Stimulated activated naive CD8-positive, alpha-beta T cell treated with anti-CD3 and anti-CD28 coated beads, Interleukin-15, Interleukin-2, amounts not matched to agents 100 U/mL and 50 U/mL, for 24 hours (primary cell): ENCODE measurements at places on chromosomes 11 and 22.
A peak's percentile ranks its signal among the peaks of the same experiment; 100 is the strongest.

GRCh38 chr11:122789907-122790306 lies 48.4 kb upstream of the CRTAM start:
- no peak for DNase-seq

DNA sequence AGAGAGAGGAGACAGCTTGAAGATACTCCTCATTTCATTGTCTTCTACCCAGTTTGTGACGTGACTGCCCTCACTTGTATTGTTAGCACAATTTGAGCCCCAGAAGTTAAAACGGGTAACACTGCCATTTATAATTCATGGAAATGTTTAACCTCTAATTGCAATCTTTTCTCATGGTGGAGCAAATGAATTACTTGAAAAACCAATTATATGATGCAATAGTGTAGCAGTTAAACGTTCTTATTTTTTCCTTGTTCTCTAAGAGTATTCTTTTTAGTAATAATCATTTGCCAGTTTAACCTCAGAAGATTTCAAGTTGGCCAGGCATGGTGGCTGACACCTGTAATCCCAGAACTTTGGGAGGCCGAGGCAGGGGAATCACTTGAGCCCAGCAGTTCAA lies 56.6 kb downstream of the CDON start:
- DNase-seq, result no peak

DNA sequence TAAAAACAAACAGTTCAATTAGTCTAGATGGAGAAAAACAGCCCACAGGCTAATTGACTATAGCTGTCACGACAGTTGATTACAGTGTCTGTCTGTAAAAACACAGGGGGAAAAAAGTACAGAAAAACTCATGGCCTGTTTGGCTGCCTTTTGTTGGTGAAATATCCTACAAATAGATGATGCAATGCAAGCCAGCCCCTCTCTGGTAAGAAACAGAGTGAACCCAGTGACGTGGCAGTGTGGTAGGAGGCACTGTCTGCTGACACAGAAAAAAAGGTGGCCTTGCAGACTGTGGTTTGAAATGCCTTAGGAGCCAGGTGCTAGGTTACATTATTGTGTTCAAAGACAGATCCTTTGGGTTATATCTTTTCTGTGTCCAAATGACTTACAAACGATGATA lies 431.4 kb upstream of the CCDC90B start:
- DNase-seq, result no peak

GRCh38 chr11:9838961-9839360 lies 175.1 kb downstream of the SWAP70 start:
- DNase-seq, result no peak

GRCh38 chr11:123483466-123483865 lies 53.4 kb downstream of the GRAMD1B start:
- no peak for DNase-seq

- DNase-seq, result peak; percentile 68
Observed at GRCh38 chr11:123430721-123431497, 840 bp downstream of the GRAMD1B start.

- no peak for DNase-seq
Observed at GRCh38 chr11:24516638-24517037, 19.8 kb downstream of the LUZP2 start.

- DNase-seq, result no peak
Observed at GRCh38 chr11:4714300-4714699, 9.7 kb downstream of the MMP26 start.

DNA sequence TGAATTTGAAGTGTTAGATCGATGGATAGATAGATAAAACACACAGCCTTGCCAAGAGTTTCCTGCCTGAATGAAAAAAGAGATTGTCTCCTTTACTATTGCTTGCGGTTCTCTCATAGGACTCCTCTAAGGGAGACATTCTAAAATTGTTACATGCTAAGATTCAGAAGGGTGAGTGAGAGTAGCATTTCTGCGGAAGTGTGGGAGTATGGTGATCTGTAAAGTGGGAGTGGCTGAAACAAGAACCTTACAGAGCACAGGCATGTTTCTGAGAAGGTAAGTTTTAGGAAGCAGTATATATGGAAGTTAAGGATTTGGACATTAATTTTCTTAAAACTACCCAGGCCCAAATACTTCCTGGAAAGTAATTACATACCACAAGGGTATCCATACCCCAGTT lies 139.6 kb downstream of the TRIM44 start:
- no peak for DNase-seq

DNA sequence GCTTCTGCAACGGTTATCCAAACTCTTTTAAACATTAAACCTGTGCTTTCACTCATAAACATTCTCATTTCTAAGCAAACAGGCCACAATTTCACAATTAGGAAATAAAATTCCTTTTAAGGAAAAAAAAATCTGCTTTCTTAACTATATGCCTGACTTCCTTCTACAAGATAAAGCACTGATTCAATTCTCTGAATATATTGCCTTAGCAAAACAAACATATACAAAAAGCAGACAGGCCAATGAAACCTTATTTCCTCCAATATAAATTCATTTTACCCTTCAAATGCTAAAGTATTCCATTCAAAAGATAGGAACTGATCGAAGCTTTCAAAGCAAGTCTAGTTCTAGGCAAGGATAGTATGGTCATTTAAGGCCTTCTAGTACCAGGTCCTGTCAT lies 76.7 kb downstream of the PHF21A start:
- no peak for DNase-seq

- DNase-seq, result no peak
Observed at GRCh38 chr11:96648991-96649390, 259.2 kb downstream of the JRKL start.

DNA sequence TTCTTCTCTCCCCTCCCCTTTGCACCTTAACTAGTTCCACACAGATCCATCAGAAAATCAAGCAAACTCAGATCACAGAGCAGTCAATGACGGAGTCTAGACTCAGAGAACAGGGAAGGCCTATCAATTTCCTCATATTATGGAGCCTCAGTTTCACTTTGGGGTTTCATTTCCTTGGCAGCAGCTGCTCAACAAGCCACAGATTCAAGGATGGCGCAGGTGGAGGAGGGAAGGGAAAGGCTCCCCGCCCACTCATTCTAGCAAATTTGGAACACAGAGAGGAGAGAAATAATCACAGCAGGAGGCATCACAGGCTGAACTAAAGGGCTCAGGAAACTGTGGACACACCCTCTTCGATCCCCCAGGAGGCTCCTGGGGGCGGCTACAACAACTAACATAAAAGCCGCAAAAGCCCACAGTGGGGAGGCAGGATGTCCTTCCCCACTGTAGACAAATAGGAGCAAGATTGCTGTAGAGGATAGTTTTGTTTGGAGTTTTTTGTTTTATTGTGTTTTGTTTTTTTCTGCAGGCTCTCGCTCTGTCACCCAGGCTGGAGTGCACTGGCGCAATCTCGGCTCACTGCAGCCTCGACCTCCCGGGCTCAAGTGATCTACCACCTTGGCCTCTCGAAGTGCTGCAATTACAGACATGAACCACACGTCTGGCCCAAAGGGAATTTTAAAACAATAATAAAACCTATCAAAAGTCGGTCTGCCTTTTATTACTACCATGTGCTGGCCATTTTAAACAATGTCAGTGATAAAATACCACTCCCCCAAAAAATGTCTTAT lies 3.4 kb downstream of the PLAAT3 start:
- no peak for DNase-seq

DNA sequence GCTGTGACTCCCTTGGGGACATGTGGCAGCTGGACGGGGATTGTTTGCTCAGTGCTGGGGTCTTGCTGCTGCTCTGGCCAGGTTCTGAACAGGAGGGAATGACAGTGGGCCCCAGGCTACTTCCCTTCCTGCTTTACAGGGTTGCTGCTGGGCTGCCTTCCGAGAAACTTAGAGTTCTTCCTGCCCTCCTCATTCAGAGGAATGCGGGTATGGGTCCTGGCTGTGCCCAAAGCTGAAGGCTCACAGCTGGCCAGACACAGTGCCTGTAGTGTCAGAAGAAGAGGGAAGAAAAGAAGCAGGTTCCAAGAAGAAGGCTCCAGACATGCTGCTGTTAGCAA lies 108.3 kb upstream of the PARVA start:
- DNase-seq, result no peak

GRCh38 chr22:33565580-33565995 lies 354.7 kb downstream of the LARGE1 start:
- DNase-seq, result no peak

GRCh38 chr11:13216019-13216710 lies 61.4 kb upstream of the BMAL1 start:
- peak; percentile 49 for DNase-seq

DNA sequence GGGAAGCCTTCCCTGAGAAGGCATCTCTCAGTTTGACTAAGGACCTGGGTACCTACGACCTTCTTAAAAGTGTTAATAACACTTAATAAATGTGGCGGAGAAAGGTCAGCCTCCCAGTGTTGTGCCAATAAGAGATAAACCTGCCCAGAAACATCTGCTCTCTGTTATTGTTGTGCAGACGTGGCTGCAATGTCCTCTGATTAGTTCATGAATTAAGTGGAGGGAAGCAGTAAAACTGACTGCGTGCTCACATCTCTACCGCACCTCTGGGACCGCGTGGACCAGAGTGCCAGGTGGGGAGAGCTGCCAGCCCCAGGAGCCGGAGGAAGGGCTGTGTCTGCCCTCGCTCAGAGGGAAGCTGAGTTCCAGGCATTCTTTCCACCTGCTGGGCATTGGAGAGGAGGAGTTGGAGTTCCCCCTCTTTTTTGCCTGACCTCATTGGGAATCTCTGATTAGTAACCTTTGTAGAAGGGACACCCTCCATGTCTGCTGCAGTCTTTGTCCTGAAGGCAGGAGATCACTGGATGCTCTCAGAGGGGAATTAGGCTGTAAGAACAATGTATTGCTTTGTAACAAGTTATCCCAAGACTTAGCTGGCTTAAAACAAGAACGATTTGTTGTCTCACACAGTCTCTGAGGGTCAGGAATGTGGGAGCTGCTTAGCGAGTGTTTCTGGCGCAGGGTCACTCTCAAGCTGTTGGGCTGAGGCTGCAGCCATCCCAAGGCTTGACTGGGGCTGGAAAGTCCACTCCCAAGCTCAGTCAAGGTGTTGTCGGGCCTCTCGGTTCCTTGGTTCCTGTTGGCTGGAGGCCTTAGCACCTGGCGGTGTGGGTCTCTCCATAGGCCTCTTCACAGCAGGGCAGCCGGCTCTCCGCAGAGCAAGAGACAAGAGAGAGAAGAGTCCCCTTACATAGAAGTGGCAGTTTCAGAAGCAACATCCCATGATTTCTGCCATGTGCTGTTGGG lies 247.6 kb upstream of the TBCEL start:
- DNase-seq, result no peak

- DNase-seq, result no peak
Observed at GRCh38 chr11:124899383-124900145, 1.9 kb upstream of the ROBO4 start.

- peak; percentile 80 for DNase-seq
Observed at GRCh38 chr22:32265882-32266767, 11.0 kb upstream of the SLC5A4 start.

DNA sequence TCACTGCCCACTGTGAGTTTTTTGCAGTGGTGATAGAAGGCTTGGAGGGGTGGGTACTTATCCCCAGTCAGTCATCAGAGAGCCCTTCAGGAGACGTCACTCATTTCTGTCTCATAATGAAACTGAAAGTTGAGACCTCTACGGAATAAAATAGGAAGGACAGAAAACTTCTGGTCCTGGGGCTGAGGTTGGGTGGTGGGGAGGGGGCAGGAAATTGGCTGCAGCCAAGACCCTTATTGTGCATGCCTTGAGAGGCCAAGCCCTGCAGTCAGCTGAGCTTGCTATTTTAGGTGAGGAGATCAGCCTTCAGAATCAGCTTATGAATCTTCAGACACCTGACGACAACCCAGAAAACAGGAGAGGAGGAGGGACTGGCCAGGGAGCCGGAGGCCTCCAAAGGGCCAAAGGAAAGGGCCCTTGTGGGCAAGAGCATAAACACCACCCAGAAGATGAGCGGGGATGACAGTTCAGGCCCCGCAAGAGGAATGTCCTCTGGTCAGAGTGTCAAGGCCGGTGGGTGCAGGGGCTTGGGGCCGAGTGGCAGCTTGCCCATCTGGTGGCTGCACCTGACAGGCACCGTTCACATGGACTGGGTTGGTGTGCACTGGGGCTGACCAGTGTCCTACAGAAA lies 17.9 kb upstream of the ADA2 start:
- DNase-seq, result no peak

GRCh38 chr11:9777066-9777465 lies 113.2 kb downstream of the SWAP70 start:
- no peak for DNase-seq

GRCh38 chr11:12376259-12377081 lies 901 bp upstream of the PARVA start:
- no peak for DNase-seq

DNA sequence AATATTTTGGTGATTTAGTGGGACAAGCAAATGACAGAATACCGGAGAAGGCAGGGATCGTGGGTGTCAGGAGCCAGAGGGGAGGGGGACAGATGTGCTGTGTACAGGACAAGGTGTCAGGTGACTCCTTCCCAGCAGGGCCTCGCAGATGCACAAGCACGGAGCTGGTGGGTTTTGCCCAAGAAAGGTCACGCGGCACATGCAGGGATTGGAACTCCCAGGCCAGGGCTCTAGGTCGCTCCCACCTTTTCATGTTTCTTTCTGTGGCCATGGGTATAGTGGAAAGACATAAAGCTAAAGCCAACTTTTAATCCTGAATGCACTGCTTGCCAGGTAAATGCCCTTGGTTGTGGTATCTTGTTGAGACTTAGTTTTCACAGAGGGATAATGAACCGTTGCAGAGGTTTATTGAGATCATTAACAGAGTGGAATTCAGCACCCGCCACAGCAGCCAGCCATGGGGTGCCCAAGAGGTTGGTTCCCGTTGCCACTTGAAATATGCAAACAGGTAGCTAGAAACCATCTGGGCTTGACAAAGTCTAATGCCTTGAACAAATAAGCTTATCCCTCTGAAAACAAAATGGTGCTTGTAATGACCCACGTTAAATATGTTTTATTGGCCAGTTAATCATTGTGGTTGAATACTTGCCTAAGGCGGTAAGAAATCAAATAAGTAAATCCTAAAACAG lies 10.1 kb downstream of the C22orf23 start:
- DNase-seq, result no peak

GRCh38 chr11:69828276-69828970 lies 9.2 kb upstream of the FGF3 start:
- no peak for DNase-seq

DNA sequence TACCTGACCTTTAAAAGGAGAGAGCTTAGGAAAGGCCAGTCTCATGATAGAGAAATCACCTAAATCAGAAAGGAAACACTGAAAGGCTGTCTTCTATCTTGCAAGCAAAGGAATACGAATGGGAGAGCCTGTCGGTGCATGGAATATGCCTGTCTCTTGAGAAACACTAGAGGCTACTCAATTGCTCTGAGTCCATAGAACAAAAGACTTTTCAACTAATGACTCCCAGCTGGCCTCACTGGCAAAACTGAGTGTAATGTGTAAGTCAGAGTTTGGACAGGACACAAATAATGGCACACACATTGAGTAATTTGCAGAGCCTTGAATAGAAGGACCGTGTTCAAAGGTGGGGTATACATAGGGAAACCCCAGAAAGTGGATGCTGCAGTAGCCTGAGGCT lies 171.0 kb upstream of the ARHGAP20 start:
- no peak for DNase-seq

DNA sequence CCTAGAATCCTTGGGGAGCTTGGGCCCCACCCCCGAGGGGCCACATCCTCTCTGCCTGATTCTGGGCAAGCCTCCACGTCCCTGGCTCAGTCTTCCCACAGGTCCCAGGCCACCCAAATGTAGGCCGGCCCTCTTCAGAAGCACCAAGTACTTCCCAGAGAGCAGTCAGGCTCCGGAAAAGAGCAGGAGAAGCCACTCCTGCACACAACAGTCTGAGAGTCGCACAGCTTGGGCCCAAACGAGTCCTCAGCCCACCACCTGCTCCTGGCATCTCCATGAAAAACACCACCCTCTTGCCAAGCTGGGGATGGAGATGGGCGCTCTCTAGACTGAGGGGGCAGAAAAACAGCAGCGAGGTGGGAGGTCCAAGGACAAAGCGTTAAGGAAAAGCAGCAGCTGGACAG lies 15.4 kb downstream of the EHD1 start:
- no peak for DNase-seq

GRCh38 chr11:114173843-114174242 lies 114.3 kb downstream of the ZBTB16 start:
- no peak for DNase-seq
